NCI-H2081 treated with DMSO at 0.1 percent for 48 hours (cell line): ENCODE measurements at places on chromosomes 13 and 19.

GRCh38 chr13:30712536-30713532 is 22.5 kb upstream of the ALOX5AP start:
- DNase-seq = no peak

- DNase-seq = no peak
These were observed 4.2 kb upstream of the ZNF486 start for GRCh38 chr19:20162821-20163220.

- DNase-seq = no peak
These were observed 309.3 kb upstream of the MAB21L1 start for GRCh38 chr13:35785576-35786303.

- DNase-seq = no peak
These were observed 161.5 kb downstream of the MZT1 start for GRCh38 chr13:72565893-72566292.

GRCh38 chr13:89082623-89083022 is 1411.5 kb downstream of the SLITRK5 start:
- DNase-seq = no peak

DNA sequence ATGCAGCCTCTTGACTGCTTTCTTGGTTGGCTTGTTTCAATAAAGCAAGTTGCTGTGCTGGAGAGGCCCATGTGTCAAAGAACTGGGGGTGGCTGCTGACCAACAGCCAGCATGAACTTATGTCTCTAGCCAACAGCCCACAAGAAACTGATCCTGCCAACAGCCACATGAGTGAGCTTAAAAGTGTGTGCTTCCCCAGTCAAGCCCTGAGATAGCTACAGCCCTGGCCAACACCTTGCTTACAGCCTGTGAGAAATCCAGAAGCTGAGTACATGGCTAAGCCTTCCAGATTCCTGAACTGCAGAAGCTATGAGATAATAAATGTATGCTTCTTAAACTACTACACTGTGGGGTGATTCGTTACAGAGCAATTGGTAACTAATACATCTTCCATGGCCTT is 38.9 kb upstream of the IPO5 start:
- no peak for DNase-seq

- no peak for DNase-seq
These were observed 20.7 kb downstream of the RFC3 start for GRCh38 chr13:33838647-33839046.

GRCh38 chr13:51938454-51938853 is 72.8 kb downstream of the ATP7B start:
- DNase-seq = no peak

- DNase-seq = no peak
These were observed 566 bp upstream of the CCDC97 start for GRCh38 chr19:41309180-41310032.

GRCh38 chr13:28573595-28574373 is 78.9 kb upstream of the FLT1 start:
- DNase-seq = no peak

GRCh38 chr19:43395561-43395960 is 19.1 kb upstream of the TEX101 start:
- no peak for DNase-seq

GRCh38 chr19:4058693-4059452 is 7.8 kb downstream of the ZBTB7A start:
- DNase-seq = no peak

DNA sequence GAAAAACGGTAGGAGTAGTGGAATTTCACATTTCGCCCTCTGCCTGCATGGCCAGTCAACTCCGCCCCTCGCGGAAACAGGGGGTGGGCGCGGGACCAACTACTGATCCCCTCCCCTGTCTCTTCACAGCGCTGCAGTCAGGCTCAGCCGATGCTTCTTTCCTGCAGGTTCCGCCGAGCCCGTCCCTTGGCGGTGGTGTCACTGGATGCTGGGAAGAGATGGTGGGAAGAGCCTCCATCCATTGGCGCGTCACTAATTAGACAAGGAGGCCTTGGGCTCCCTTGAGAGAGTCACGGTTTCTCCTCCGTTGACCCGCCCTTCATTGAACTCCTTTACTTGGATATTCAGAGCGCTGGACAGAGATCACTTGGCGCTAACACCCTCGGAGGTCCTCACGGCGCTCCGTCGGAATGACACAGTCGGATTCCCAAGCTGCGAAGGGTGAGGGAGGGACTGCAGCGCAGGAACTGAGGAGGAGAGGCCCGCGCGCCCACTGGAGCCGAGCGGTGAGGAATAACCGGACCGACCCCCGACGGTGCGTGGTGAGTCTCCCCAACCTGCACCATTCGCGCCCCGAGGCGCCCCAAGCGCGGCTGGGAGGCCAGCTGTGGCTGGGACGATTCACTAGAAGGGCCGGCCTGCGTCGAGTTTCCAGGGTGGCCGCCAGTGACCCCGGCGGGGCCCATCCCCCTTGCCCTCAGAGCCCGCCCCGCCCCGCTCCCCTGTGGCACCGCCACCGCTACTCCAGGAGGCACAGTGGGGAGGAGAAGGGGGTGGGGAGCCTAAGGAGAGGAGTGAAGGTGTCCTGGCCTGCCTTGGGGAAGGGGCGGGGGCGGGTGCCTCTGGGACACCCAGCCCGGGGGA is 11.2 kb upstream of the CEACAM21 start:
- DNase-seq = no peak

DNA sequence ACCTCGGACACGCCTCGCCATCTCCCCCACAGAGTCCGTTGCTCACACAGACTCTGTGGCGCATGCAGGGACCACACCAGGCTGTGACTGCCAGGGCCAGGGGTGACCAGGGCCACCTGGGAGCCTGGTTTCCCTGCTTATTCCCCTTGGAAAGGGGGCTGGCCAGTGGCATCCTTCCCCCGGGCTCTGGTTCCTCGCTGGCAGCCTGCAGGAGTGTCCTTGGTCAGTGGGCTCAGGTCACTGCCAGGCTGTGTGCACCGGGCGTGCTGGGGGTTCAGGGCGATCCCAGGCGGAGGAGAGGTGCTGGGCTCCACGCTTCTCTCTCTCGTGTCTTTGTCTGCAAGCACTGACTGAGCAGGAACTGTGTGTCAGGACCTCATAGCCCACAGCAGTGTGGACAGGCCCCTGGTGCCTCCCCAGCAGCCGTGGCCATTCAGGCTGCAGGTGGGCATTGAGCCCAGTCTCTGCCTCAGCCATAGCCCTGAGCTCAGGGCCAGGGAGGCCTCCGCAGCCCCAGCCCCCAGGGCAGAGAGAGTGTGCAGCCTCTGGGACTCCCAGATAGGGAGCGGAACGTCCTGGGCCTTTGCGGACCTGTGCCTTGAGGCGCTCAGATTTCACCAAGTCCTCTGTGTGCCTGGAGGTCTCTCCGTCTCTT is 6.5 kb downstream of the PIAS4 start:
- no peak for DNase-seq

DNA sequence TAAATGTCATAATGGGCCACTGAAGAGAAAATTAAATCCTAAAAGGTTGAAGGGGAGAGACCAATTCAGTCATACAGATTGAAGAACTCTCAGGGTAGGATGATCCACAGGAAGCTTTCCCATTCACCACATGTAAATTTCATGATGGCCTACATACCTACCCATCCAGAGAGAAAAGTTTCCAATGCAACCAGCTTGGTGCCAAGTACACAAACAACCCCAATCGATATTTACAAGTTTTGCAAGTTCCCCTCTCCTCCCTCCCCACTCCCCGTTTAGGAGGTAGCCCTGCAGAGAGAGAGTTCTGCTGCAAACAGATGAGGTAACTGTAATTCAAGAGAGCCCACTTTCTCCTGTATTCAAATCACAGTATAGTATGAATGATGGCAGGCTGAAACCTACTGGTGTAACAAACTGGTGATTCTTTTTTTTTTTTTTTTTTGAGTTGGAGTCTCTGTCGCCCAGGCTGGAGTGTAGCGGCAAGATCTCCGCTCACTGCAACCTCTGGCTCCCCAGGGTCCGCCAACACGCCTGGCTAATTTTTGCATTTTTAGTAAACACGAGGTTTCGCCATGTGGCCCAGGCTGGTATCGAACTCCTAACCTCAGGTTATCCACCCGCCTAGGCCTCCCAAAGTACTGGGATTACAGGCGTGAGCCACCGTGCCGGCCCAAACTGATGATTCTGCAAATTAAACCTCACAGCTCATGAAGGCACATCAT is 14.4 kb downstream of the FOXO1 start:
- DNase-seq = no peak
